ENCODE measurements at places on chromosomes 1 and 21. TPM values are rescaled to one million over a fixed set of nuclear protein-coding genes. Genes with fewer than 3 reads are reported as not detected.
A peak's percentile ranks its signal among the peaks of the same experiment; 100 is the strongest.

DNA sequence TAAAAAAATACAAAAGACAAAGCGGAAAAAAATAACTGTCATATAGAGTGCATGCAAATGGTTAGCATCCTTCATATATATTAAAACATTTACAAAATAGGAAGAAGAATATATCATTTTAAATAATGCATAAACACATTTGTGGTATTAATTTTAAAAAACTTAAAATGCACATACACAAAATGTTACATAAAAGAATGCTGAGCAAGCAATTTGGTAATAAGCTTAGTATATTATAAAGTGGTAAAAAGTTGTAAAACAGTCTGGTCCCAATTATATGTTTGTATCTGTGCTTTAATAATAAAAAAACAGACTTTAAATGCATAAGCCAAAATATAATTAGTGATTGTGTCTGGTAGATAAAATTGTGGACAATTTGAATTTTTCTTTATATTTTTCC, 394.6 kb downstream of the USH2A start:
- DNase-seq: no peak

GRCh38 chr1:101238681-101239094, 1.9 kb downstream of the S1PR1 start:
- DNase-seq: peak; percentile 95

- DNase-seq: no peak
These were observed 362.0 kb downstream of the ADGRL2 start for GRCh38 chr1:82162486-82163420.

DNA sequence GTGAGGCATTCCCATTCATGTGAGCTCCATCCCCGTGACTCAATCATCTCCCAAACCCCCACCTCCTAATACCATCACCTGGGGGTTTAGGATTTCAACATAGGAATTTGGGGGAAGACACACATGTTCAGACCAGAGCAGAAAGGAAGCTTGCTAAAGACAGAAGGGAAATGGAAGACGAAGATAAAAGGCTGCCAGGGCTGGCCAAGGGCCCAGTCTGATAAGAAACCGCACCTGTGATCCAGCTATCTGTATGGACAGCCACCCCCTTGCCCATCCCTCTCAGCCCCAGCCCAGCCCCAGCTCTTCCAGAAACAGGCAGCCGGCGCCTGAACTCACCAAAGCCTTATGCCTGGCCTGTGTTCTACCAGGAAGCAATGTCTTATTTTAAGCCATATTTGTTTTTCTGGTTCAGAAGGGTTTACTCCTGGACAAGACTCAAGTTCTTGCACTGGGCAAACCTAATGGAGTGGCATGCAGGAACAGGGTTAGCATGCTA, 198.4 kb upstream of the VAMP3 start:
- DNase-seq: no peak

DNA sequence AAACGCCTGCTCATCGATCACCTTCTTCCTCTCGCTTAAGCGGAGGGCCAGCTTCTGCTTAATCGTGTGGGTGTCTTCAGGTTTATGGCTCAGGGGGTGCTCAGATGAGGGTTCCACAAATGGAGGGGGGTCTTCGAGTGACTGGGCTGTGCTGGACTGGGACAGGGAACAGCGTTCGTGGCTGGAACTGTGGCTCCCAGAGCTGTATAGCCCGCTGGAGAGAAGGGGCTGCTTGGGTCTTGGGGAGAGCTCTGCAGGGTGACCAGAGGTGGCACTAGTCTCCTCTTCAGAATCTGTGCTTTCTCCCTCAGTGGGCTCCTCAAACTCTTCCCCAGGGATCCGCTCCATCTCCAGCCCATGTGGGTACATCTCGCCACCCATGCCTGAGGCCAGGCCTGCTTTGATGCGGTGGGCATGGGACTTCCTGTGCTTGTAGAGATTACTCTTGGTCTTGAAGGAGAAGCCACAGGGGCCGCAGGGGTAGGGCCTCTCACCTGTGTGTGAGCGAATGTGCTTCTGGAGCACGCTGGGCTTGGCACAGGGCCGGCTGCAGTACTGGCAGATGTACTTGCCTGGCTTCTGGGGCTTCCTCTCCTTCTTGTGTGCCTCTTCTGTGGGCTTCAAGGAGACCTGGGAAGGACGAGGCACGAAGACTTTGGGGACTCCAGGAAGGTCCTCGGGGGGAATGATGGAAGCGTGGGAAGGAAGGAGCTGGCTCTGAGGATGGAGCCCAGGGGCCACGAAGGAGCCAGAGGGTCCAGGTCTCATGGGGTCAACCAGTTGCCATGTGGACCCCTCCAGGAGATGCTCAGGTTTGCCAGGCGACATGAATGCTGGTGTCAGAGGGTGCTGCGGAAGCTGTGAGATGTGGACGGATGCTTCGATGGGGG, 99.4 kb upstream of the EDN2 start:
- no peak for DNase-seq

- no peak for DNase-seq
These were observed 442.4 kb downstream of the LTN1 start for GRCh38 chr21:28550057-28550825.

DNA sequence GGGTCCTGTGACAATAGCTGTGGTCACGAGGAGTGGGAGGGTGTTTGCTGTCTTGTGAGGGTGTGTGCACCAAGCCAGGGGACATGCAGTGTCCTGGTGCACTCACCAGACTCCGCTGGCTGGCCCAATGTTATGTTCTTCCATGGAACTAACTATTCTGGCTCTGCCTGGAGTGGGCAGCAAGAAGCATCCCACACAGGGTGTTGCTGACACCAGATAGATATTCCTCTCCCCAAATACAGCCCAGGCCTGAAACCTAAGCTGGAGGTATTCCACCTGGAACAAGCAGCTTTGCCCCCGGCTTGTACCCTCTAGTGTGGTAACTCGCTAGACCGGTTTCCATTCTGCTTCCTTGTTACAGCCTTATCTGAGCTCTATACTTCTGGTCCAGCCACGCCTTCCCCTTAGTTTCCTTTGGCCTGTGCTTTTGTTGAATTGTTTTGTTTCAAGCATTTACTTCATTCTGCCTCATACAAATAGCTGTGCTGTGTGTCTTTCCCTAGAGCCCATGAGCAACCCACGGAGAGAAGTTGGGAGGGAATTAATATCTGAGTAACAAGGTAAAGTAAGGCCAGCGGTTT, 14.7 kb upstream of the LY9 start:
- DNase-seq: peak; percentile 91

SHCBP1L gene
- total RNA-seq: not detected

OVAAL gene
- total RNA-seq: not detected

WNT3A gene
- not detected for total RNA-seq
